ENCODE measurements at places on chromosomes 1 and 21.

- DNase-seq = peak; percentile 69
Measured at GRCh38 chr21:17775431-17776126, 43.6 kb downstream of the C21orf91 start.

DNA sequence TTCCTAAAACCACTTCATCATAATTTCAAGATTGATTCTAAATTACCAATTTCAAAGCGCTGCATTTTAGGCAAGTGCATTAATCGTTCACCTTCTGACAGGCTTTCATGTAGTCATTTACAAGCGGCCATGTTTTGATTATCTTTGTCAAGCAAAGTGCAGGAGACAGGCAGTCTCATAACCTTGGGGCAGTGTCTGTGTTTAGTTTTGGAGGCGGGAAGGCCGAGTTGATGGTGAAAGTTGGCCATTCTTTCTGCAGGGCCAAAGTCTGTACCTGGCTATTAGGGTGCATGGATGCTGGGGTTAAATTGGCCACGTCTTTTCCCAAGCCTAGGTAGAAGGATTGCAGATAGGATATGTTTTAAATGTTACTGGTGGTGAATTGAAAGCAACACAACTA is 2.9 kb downstream of the AGPAT3 start:
- DNase-seq = no peak

- DNase-seq = no peak
Measured at GRCh38 chr1:36406440-36406839, 8.7 kb upstream of the LSM10 start.

- no peak for DNase-seq
Measured at GRCh38 chr1:234469376-234469775, 9.6 kb downstream of the TARBP1 start.

DNA sequence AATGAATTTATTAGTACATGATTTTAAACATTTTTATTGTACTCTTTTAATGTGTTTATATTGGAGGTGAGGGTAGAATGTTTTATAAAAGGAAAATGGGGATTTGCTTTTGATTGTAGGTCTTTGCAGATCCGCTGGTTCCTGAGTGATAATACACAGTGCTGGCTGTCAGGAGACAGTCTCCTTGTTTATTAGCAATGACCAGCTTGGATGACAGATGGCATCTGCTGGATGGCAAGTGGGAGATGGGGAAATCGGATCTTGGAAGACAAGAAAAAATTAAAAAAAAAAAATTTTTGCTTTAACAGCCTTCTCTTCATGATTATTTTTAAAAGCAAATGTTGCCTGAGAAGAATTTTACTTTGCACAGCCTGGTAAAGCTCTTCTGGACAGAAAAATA is 4.4 kb upstream of the PHTF1 start:
- DNase-seq = no peak

GRCh38 chr1:187471555-187471954 is 642.8 kb downstream of the PLA2G4A start:
- no peak for DNase-seq

- DNase-seq = no peak
Measured at GRCh38 chr1:99538618-99538956, 107.3 kb upstream of the PALMD start.

GRCh38 chr1:156146020-156146768 is 7.2 kb upstream of the SEMA4A start:
- DNase-seq = peak; percentile 40
